ENCODE measurements at places on chromosomes 7 and 10.

DNA sequence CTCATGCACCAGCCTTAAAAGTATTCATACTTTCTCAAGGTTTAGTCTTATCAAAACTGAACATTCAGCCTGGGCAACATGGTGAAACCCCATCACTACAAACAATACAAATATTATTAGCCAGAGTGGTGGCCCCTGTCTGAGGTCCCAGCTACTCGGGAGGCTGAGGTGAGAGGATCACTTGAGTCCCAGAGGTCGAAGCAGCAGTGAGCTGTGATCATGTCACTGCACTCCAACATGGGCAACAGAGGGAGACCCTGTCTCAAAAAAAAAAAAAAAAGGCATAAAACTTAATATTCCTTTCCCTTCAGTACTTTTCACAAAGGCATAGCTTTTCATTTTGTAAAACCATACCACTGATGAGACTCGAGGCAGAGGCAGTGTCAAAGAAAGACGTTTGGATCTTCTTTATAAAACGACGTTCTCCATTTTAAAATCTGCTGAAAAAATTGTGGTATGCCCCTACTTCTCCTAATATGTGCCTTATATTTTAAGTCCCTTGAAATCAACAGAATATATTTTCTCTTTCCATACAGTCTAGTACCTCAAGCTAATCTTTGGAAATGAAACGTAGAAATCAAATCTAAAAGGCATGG is 1.9 kb downstream of the NSUN6 start:
- no peak for DNase-seq

DNA sequence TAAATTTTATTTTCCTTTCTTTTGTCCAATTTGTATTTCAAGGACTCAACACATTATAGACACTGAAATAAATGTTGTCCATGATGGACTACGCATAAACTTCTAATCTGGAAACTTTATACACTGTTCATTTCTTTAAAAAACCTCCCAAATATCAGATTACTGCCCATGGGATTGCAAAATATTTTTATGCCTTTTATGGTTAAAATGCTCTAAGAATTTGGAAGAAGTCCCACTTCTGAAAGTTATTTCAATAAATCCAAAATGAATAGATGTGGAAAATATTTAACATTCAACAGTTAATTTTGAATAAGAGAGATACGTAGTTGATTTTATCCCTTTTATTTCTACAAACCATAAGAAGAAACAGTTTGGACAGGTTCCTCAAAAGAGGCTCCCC is 46.1 kb downstream of the CABCOCO1 start:
- no peak for DNase-seq

DNA sequence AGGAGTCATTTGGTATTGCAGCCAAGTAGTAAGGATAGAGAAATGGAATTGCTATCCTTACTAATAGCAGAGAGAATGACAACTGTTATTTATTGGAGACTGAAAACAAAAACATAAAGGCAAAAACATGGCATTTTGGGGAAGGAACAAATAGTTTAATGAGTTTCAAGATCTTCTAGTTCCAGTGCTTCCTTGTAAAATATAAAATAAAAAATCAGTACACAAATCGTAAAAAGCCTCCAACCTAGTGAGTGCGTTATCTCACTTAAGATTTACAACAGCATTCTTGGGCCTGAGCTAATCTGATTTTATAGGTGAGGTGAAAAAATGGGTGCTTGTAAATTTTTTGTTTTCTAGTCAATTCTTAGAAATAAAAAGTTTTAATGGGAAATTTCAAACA is 3.3 kb downstream of the RBM33 start:
- DNase-seq = no peak

GRCh38 chr7:140562926-140563481 is 77.6 kb downstream of the DENND2A start:
- no peak for DNase-seq

DNA sequence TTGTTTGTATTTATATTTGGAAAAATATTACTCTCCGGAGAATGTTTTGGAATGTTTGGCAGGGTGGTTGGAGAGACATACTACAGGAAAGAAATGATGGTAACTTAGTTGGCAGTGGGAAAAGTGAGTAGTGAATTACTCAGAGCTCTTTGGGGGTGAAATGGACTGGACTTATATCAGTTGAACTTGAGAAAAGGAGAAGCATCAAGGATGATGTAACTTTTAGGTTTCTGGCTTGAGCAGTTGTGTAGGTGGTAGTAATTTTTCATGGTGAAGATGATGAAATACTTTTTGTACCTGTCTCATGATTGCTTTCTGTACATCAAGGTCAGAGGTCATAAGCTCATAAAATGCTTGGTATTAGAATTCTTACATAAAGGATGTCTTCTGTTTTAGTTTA is 617.2 kb downstream of the AUTS2 start:
- DNase-seq = no peak

DNA sequence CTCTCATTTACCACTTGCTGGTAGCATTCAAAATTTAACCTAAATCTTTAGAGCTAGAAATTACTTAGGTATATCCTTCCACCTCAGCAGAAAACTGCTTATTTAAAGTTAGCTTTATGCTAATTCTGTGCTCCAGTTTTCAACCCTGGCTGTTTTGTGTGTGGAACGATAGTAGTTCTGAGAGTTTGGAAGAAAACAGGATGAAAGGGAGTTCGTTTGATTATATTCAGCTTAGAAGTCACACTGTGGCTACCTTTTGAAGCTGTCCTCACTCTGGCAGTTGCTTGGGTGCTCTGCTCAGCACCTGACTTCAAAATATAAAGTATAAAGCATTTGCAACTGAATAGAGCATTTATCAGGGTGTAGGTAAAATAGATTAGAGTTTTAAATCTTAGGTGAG is 2.6 kb upstream of the ASCC1 start:
- no peak for DNase-seq

DNA sequence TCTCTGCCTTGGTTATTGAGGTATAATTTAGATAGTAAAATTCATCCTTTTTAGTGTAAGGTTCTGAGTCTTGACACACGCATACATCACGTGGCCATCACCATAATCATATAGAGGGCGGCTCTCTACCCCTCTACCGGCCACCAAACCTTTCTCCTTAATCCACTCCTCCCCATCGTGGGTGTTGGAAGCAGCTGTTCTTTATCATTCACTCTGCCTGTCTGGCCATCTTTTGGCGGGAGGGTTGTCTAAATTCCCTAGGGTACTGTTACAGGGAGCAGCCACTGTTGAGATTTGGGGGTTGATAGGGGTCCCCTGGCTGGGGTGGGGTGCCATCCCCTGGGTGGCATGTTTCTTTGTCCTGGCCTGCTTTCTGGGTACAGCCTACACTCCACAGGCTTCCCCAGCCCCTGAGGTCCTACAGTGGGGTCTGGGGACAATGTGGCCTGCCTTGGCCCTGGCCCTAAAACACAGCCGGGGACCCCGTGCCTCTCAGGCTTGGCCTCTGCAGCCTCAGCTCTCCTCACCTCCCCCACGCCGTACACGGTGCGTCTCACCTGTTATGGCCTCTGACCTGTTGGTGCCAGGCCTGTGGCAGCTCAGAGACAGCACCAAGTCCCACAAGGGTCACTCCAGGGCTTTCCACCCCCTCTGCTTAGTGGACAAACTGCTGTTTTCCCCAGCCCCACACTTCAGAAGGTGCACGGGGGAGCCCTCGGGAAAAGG is 17.5 kb downstream of the AMZ1 start:
- no peak for DNase-seq

GRCh38 chr7:108332937-108333336 is 123.3 kb downstream of the NRCAM start:
- no peak for DNase-seq

DNA sequence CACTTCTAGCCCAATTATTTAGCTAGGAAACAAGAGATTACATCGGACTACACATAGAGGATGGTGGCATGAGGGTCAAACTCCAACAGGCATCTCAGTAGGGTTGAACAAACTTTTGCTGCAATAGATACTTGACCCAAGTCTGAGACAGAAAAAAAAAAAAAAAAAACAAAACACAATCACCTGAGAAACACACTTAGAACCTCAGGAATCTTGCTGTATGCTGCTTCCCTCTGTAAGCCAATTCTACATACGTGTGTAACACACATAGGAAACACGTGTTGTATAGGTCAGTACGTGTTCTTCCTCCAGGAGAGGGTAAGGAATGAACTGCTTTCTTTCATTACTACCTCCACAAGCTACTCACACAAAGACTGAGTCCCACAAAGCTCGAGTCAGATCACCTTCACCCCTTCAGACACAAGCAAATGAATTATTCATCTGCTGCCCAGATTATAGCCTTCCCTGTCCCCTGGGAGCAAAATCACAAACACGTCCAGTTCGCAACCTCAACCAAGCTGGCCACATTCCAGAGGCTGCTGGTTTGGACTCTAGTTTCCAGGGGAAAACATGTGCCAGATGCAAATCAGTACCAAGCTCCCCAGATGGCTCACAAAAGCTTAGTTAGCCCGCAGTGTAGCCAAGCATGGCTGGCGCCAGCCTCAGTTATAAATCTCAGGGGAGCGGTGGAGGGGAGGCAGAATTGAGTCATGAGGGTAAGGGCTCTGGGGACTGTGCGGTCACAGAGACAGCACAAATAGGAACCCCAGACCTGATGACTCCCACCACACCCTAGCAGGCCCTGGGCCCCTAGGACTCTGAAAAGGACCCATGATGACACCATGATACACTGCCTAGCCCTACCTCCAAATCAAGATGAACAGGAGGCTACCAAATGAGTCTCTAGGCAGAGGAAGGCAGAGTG is 15.1 kb downstream of the PSAP start:
- peak; percentile 88 for DNase-seq

- peak; percentile 9 for DNase-seq
These were observed 10.4 kb downstream of the STMP1 start for GRCh38 chr7:135672560-135673359.

GRCh38 chr10:45454859-45455258 is 80.8 kb downstream of the ALOX5 start:
- DNase-seq = no peak

- DNase-seq = no peak
These were observed 42.7 kb downstream of the LRRC18 start for GRCh38 chr10:48896756-48897440.

Data from DMS79 (cell line).